ENCODE measurements at places on chromosomes 2 and 18. TPM values are rescaled to one million over a fixed set of nuclear protein-coding genes. Genes with fewer than 3 reads are reported as not detected.

DNA sequence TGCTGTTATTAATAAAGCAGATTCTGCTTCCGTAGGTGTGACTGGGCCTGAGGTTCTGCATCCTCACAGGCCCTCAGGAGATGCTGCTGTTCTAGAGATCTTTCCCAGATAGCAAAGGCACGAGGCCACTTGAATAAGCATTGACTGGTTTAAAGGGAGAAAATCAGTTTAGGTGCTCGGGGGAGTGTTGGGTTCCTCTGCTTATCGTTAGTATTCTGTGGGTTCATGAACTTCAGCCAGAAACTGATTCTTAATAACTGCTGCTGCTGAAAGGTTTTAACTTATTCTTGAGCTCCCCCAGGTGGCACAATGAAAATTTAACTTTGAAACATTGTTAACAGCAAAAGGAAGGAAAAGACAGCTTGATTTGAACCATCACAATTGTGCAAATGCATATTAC, 56.9 kb downstream of the ITGA6 start:
- peaks cover 84% of the 10 kb centered on the region for H3K36me3 ChIP-seq
- H3K27me3 ChIP-seq, result no peaks in the 10 kb centered on the region
- no peak overlapping the region for H3K4me3 ChIP-seq

GRCh38 chr2:231933916-231934401, 7.8 kb upstream of the NPPC start:
- H3K27me3 ChIP-seq, result no peaks in the 10 kb centered on the region

- H3K36me3 ChIP-seq, result no peaks in the 10 kb centered on the region
- H3K27ac ChIP-seq, result no peak overlapping the region
- no peaks in the 10 kb centered on the region for H3K4me1 ChIP-seq
- no peak for DNase-seq
- no peak overlapping the region for H3K4me3 ChIP-seq
- H3K27me3 ChIP-seq, result no peaks in the 10 kb centered on the region
Measured at GRCh38 chr2:40367032-40367431, 84.9 kb downstream of the SLC8A1 start.

DNA sequence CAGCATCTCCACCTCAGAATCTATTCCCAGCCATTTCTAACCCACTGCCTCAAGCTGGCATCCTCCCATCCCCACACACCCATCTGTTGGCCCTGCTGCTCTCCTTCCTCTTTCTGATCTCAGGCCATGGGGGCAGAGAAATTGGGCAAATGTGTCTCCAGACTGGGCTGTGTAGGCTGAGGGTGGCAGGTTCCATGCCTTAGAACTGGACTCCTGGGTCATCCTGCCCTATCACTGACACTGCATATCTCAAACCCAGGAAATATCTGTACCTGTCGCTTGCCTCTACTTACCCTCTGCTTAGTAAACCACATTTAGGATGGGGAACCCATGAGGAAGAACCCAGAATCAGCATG, 1.8 kb downstream of the WNT10A start:
- no peaks in the 10 kb centered on the region for H3K36me3 ChIP-seq
- H3K4me3 ChIP-seq, result no peak overlapping the region
- H3K4me1 ChIP-seq, result peaks cover 62% of the 10 kb centered on the region

DNA sequence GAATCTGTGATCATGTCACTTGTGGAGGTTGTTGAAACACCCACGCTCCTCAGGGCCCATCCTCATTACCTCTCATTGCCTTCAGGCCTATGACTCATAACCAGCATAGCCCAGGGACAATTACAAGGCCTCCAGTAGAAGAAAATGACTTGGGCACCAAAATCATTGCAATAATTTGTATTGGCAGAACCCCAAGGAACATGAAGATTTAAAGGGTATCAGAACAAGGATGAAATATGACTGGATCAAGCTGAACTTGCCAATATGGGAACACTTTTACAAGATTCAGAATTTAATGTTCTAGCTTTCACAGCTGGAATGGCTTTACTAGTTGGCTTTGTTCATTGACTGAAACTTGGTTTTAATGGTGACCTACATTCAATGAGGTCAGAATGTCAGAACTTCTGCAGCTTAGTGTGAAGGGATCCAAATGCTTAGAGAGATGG, 156.4 kb downstream of the COPS8 start:
- H3K4me1 ChIP-seq, result no peaks in the 10 kb centered on the region
- H3K27me3 ChIP-seq, result no peaks in the 10 kb centered on the region
- no peak for DNase-seq
- no peak overlapping the region for H3K4me3 ChIP-seq

DNA sequence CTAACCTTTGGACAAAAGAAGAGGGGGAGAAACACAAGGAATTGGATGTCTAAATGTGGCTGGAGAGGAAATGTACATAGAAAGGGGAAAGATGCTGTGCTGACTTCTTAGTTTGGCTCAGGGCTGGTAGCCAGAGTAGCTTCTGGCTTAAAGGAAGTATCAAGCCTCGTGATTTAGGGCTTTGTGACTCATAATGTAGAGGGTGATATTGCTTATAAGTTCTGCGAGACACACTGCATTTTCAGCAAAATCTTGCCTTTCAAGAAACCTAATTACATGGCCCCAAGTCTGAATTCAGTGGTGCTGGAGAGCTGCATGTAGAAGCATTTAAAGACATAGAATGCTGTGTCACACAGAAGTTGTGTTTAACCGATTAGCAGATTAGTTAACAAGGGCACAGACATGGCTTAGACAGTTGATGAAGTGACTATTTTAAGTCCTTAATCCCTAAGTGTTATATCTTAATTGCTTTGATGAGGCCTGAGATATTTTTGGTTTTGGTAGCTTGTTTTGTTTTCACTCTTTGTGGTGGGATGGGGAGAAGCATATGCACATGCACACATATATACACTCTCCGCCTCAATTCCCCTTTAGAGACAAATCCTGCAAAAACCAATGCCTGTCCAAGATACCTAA, 66.4 kb downstream of the EPAS1 start:
- no peaks in the 10 kb centered on the region for H3K36me3 ChIP-seq
- no peak overlapping the region for H3K27ac ChIP-seq
- H3K4me1 ChIP-seq, result peaks cover 19% of the 10 kb centered on the region
- DNase-seq, result no peak

DNA sequence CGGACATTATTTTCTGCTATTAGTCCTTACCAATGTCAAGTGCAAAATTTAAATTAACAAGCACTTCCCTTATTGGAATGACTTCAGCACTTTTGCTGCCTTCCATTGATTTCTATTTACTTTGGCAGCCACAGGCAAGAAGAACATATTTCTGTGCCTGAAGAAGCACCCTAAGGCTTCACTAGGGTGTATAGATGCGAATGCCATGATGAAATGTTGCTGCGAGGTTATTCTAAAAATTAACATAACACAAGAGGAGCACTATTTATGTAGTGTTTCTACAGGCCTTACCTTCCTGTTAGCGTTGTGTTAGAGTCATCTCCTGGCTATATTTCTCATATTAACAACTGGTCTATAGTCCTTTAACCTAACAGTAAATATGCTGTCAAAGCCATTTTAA, 365.0 kb upstream of the HNRNPA3 start:
- no peak overlapping the region for H3K4me3 ChIP-seq
- H3K27ac ChIP-seq, result no peak overlapping the region
- no peak for DNase-seq
- peaks cover 16% of the 10 kb centered on the region for H3K4me1 ChIP-seq

GRCh38 chr2:28394997-28395333, 2.3 kb downstream of the FOSL2 start:
- H3K4me3 ChIP-seq, result peak overlapping the region; percentile 23
- H3K27ac ChIP-seq, result peak overlapping the region; percentile 66
- no peaks in the 10 kb centered on the region for H3K27me3 ChIP-seq
- H3K36me3 ChIP-seq, result no peaks in the 10 kb centered on the region
- DNase-seq, result no peak
- peaks cover 42% of the 10 kb centered on the region for H3K4me1 ChIP-seq

AFF3 gene
- total RNA-seq, result 20.8 TPM
